H9 (cell line): ENCODE measurements at places on chromosomes 13 and 19.

DNA sequence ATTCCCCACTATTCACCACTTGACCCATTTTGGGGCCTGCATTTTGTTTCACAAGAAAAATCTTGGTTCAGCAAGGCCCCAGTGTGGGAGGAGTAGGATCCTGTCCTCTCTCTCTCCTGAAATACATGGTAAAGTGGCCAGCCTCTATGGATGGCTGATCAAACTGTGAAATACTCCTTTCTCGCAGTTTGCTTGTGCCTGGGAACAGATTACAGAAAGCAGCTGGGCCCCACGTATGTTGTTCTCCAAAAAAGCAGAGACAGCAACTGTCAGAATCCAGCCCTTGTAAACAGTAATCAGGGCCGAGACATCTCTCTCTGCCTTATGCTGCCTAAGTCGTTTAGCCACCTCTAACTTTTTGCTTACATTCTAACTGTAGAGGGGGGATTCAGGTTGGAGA is 61.0 kb upstream of the RAP2A start:
- no peak for DNase-seq

DNA sequence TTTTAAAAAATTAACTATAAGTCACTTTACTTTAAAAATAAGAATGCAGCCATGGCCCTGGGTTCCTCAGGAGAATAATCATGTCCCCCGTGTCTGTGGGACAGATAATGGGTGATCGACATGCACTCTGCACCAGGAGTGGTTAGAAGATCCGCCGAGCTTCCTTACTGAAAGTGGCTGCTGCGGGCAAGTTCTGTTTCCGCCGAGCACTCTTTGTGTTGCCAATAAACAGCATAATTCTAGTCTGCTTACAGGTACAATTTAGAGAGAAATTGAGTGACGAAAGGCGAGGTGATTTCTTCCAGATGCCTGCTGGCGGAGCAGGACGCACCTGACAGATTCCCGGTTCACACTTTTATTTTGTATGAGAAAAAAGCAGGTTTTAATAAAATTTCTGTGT is 139.0 kb downstream of the SOX1 start:
- DNase-seq, result no peak

GRCh38 chr19:31352782-31353651 is 3.8 kb upstream of the TSHZ3 start:
- peak; percentile 56 for DNase-seq

- no peak for DNase-seq
Observed at GRCh38 chr13:34731486-34731885, 210.6 kb upstream of the NBEA start.

DNA sequence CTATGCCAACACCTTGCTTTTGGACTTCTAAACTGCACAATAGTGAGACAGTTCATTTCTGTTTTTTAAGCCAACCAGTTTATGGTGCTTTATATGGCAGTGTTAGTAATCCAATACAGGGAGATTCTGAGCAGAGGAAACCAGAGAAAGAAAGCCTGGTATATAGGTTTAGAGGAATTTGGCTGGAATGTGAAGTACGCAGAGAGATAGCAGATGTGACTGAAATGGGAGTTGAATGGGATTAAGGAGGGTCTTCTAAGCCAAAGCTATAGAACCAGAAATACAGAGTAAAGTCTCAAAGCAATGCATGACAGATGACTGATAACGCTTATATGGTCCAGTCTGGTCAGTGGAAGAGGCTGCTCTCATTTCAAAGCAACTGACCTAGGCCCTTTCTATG is 453.7 kb downstream of the GPC6 start:
- DNase-seq, result no peak

- no peak for DNase-seq
Observed at GRCh38 chr13:47621931-47622330, 379.1 kb downstream of the SUCLA2 start.

GRCh38 chr13:45333251-45333976 is 7.6 kb downstream of the TPT1 start:
- no peak for DNase-seq

DNA sequence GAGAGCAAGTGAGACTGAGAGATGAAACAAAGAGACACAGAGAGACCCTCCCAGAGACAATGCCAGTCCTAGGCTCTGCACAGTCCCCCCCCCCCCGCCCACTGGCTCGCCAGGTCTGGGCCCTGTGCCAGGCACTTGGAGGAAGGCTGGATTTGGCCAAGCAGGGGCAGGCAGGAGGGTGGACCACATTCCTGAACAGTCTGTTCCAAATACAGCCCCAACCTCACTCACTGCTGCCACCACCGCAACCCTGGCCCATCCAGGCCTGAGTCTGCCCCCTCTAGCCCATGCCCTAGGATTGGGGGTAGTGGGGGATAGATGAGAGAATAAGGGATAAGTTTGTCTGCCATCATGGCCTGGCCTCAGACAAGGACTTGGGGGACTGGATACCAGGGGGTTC is 19.0 kb downstream of the CYP2F1 start:
- no peak for DNase-seq

DNA sequence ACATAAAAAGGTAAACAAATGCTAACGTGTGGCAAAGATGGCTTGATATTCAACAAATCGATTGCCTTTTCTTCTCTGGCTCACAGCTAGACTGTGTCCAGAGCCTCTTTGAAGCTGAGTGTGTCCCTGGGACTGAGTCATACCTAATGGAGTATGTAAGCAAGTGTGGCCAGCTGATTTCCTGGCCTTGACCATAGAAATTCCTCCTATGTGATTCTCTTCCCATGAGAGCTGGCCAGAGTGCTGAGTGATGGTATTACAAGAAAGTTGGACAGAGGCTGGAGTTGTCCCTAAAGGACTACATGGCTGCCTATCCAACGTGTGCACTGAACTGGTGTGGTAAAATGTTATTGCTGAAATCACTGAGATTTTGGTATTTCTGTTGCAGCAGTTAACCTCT is 320.1 kb upstream of the SLC10A2 start:
- no peak for DNase-seq

GRCh38 chr13:101242720-101243119 is 173.6 kb downstream of the NALCN start:
- DNase-seq, result no peak

DNA sequence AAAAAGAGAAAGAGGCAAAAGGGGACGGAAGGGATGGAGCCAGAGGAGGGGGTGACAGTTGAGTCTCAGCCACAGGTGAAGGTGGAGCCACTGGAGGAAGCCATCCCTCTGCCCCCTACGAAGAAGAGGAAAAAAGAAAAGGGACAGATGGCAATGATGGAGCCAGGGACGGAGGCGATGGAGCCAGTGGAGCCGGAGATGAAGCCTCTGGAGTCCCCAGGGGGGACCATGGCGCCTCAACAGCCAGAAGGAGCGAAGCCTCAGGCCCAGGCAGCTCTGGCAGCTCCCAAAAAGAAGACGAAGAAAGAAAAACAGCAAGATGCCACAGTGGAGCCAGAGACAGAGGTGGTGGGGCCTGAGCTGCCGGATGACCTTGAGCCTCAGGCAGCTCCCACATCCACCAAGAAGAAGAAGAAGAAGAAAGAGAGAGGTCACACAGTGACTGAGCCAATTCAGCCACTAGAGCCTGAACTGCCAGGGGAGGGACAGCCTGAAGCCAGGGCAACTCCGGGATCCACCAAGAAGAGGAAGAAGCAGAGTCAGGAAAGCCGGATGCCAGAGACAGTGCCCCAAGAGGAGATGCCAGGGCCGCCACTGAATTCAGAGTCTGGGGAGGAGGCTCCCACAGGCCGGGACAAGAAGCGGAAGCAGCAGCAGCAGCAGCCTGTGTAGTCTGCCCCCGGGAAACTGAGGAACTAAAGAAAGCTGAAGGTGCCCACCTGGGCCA is 2.5 kb downstream of the POLR1G start:
- DNase-seq, result no peak

DNA sequence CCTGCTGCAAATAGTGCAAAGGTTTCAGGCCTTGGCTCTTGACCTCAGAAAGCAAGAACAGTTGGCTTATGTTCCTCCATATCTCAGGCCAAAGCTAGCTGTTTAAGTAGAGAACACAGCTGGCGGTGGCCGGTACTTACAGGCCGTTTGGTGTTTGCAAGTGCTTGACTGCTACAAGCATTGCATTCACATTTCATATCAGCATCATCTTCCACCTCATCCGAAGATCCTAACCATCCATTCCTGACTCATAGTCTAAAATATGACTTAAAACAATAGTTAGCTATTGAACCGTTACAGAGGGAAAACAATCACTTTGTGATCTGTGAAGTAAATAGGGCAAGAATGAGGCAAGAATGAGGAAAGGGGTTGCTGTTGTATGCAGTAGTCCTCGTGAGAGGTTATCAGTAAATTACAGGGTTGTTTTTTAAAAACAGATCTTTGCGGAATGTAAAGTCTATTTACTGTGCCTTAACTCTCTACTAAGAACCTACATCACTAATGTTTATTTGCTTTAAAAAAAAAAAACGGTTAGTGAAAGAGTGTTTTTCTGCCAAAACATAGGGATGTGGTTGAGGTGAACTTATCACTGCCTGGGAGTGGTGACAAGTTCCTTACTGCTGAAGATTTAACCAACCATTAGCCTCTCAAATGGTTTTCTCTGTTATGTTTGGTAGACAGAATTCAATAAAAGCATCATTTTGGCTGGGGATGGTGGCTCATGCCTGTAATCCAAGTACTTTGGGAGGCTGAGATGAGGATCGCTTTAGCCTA is 21.6 kb upstream of the WDR88 start:
- DNase-seq, result no peak

DNA sequence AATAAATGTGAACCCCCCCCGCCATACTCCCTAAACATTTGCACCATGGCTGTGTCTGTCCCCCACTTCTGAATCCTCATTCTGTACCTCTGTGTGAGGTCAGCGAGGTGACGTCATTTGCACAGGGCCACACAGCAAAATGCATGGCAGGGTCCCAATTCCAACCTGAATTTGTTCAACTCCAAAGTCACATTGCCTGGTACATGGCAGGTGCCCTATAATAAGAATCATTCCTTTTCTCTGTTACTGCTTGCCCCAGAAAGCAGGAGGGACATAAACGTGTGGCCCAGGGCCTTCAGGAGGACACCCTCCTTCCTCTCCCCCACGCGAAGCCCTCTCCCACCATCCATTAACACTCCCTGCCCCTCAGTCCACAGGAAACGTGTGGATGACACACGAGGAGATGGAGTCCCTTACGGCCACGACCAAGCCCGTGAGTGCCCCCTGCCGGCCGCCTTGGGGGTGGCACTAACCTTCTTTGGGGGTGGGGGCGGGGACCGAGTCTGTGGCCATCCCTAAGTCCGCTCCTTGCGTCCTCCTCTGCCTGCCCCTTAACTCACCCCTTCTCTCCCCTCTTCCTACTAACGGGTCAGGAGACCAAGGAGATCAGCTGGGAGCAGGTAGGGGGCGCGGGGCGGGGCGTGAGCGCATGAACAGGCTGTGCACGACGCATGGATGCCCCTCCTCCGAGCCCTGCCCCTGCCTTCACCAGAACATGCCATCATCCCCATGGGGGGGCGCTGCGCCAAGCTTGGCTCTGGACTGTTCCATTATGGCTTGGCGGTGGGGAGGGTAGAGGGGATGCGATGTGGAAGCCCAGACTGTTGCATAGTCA is 9.4 kb downstream of the HRC start:
- DNase-seq, result peak; percentile 96

DNA sequence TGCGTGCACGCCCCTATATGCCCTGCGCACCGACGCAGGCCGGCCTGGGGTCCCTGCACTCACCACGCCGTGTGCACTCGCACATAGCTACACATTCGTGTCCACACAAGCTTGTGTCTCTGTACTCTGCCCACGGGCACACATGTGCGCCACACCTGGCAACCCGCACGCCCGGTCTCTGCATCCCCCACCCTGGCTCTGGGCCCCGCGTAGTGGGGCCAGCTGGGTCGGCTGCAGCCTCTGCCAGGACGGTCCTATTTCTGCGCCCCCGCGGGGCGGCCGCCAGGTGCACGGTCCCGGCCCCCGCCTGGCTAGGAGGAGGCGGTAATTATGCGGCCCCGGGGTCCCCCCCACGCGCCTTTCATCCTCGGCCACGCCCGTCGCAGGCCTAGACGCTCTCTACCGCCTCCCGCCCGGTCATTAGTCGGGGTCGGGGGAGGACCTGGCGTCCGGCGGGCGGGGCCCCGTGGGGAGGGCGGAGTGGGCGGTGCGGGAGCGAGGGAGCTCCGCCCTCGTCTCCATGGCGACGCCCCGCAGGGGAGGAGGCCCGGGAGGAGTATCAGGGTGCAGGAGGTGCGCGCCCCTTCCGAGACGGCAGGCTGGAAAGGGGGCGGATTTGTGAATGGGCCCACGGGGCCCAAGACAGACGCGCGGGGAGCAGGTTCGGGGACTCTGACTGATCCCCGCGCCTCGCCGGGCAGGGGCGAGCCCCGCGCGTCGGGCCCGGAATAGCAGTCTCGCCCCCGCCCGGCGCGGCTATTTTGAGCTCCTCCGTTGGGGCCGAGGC is 2.8 kb upstream of the CIRBP start:
- DNase-seq, result peak; percentile 87

DNA sequence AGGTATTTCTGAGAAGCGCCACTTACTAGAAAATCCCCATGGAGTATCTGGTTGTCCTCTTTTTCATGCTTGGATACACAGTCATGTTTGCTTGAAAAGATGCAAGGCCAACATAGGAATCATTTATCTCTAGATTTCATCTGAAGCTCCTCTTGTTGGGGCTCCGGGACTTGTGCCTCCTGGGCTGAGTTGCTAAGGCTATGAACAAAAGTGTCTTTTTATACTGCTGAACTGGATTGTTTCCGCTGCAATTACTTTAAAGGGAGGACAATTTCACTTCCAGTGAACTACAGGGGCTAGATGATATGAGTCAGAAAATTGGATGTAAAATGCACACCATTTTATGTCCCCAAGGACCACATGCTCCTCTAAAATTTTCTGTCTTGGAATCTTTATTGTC is 114.1 kb downstream of the TNFSF13B start:
- no peak for DNase-seq

DNA sequence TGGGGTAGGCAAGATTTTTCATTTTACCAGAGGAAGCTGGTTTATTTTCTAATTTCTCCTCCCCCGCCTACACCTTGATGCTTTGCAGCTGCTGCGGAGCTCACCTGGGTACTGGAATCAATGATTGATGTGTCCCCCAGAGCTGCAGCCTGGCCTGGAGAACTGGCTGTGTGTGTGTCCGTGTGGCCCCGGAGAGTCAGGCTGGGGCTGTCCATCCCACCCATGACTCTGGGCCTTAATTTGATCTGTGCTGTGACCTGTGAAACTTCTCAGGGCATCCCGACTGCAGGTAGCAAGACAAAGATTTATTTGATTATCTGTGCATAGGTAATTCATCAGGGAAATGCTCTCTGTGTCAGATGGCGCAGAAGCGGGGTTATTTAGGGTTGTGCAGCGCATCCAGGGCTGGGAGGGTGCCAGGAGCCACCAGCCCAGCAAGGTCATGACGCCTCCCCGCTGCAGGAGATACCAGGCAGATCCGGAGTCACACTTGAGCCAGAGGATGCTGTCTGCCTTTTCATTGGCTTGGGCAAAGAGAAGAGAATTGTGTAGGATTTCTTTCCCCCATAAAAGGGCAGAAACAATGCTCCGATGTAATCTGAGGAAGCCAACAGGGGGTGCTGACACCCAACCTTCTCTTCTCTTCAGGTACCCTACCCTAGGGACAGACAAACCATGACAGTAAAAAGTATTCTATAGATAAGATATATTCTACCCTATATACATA is 346.6 kb downstream of the TSHZ3 start:
- no peak for DNase-seq

- no peak for DNase-seq
Observed at GRCh38 chr19:6417713-6418561, 6.7 kb downstream of the KHSRP start.
